ENCODE measurements at places on chromosomes 6 and 20.

GRCh38 chr6:142855893-142856623 is 88.9 kb downstream of the HIVEP2 start:
- no peak for DNase-seq

GRCh38 chr6:17988422-17988944 is 1.0 kb upstream of the KIF13A start:
- no peak for DNase-seq

- DNase-seq = no peak
These were observed 27.7 kb downstream of the MAP3K5 start for GRCh38 chr6:136764517-136764993.

DNA sequence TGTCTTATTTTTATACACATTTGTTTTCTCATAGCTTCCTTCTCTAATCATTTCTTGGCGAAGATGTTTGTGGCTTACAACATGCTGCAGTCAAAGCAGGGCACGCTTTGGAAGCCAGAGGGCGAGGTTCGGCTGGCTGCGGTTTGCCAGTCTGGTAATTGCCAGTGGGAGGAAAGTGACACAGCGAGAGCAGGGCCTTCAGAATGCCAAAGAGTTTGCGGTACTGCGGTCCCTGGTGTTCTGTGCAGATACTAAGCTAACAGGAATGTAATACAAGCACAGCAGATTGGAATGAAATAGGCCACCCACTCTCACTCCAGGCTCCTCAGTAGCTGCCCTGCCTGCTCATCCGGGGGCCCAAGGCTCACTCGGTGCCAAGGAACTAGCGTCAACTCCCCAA is 58.7 kb upstream of the TGM3 start:
- DNase-seq = no peak

DNA sequence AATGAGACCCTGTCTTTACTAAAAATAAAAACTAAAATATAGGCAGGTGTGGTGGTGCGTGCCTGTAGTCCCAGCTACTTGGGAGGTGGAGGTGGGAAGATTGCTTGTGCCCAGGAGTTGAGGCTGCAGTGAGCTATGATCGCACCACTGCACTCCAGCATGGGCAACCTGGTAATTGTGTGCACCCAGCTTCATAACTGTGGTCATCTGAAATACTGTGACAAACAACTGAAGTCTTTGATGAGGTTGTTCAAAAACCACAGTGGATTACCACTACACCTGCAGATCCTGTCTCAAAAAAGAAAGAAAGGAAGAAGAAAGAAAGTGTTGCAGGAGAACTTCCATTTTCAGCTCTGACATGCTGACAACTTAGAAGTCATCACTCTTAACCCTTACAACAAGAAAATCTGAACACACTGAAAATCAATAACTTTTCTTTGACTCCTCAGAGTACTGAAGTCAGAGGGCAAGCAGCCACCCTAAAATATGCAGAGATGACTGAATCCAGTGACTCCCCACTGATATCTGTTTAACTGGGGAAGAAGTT is 13.8 kb upstream of the ZBP1 start:
- DNase-seq = no peak

DNA sequence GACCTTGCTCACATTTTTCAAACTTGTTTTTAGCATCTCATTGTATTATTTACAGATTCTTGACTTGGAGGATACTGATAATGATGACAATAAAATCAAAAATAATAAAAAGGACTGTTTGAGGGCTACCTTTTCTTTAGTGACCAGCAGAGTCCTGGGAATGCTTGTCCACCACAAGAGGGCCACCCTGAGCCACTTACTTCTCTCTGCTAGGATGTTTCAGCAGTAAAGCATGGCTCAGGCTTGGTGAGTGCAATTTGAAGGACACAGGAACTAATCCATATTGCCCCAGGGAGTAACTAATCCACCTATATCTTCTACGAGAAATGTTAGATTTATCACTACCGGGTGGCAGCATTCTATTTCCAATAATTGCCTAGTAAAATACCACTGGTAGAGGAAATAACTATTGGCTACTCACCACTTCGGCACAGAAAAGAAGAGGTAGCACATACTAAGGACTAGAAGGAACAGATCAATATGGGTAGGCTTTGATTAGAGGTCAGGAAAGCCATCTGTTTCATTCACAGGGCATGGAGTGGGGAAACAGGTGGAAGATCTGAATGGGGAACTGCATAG is 5.8 kb upstream of the KIAA0408 start:
- DNase-seq = peak; percentile 65

- DNase-seq = no peak
These were observed 16.1 kb downstream of the STXBP5 start for GRCh38 chr6:147220345-147220744.

- no peak for DNase-seq
These were observed 6.3 kb downstream of the RRBP1 start for GRCh38 chr20:17675519-17676377.

- DNase-seq = no peak
These were observed 18.5 kb upstream of the SERPINB9 start for GRCh38 chr6:2921520-2922115.

DNA sequence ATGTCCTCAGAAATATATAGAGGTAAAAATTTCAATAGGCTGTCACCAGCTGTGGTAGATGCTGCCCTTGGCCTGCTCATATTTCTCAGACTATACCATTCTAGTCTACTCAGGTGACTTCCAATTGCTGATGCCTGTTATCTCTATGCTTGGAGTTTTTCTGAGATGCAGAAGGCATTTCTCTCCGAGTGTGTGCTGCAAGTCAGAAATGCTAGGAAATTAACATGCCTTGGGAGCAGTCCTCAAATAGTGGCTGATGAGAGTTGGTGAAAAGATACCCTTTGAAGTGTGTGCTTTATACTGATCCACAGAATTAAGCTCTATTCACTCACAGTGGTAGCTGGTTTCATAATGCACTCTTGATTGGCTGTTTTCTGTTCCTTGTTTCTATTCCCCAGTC is 43.2 kb upstream of the PKIB start:
- DNase-seq = no peak

GRCh38 chr6:36349240-36349639 is 12.6 kb upstream of the BNIP5 start:
- DNase-seq = no peak

DNA sequence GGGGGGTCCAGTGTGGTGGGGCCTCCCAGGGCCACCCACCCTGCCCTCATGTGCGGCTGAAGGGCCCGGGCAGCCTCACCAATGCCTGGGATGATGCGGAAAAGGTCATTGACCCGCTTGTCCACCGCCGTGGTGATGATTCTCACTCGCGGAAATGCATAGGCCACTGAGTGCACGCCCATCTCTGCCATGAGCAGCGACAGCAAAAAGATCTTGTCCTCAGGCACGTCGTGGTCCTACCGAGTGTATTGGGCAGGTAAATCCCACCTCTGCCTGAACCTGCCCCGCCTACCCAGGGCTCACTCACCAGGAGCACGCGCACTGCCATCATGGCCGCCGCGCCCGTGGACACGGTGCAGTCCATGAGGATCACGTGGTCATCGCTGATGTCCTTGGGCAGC is 16.1 kb downstream of the UCKL1 start:
- DNase-seq = no peak
